ENCODE measurements at places on chromosomes 3 and 15.
A peak's percentile ranks its signal among the peaks of the same experiment; 100 is the strongest.

- DNase-seq = peak; percentile 17
Measured at GRCh38 chr15:29945943-29946596, 123.8 kb upstream of the TJP1 start.

- no peak for DNase-seq
Measured at GRCh38 chr3:118942195-118942594, 92.5 kb downstream of the IGSF11 start.

DNA sequence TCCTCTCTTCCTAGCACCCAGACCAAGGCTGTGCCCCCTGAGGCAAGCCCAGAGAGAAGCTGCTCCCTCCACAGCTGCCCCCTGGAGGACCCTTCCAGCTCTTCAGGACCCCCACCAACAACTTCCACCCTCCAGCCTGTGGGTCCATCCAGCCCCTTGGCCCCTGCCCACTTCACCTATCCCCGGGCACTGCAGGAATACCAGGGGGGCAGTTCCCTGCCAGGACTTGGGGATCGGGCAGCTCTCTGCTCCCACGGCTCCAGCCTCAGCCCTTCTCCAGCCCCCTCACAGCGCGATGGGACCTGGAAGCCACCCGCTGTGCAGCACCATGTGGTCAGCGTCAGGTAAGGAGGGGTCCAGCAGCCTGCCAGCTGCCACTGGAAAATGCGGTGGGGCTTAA is 5.6 kb downstream of the DISP2 start:
- DNase-seq = no peak

GRCh38 chr15:33369941-33370622 is 59.3 kb downstream of the RYR3 start:
- DNase-seq = no peak

DNA sequence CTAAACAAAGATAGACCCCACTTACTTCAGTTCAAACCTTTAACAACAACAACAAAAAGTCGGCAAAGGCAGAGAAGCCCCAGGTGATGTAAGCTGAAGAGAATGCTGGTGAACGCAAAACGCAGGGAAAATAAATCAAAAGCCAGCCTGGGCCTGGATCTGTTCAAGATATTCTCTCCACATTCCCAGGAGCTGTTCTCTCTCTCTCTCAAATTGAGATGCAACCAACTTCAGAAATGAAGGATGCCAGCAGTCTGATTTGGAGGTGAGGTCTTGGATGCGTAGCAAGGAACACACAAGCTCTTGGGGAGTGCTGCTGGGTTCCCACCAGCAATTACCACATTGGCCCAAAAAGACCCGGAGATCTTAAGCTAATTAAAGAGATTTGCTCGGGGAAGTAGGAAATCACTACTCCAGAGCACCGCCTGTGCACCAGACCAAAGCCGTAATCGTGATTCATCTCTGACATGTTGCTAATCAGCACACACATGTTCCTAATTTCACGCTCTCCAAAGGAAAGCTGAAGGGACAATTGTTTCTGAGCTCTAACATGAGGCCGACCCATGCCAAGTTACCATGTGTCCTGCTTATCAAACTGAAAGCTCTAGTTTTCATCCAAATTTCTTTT is 37.1 kb downstream of the IL17RD start:
- peak; percentile 14 for DNase-seq

DNA sequence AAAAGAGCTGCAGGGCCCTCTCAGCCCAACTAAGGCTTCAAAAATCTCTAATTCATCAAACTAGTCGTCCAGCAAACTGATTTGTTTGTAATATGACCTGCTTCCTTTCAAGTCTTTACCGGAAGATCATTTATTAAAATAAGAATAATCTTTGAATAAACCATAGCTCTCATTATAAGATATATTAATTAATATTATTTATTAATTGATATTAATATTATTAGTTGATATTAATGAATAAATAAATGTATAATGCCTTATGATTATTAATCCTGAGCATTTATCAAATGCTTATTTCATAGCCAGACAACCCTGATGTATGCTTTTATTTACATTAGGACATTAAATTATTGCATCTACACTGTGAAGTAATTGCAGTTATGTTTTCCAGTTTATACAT is 550.7 kb upstream of the ALCAM start:
- no peak for DNase-seq

DNA sequence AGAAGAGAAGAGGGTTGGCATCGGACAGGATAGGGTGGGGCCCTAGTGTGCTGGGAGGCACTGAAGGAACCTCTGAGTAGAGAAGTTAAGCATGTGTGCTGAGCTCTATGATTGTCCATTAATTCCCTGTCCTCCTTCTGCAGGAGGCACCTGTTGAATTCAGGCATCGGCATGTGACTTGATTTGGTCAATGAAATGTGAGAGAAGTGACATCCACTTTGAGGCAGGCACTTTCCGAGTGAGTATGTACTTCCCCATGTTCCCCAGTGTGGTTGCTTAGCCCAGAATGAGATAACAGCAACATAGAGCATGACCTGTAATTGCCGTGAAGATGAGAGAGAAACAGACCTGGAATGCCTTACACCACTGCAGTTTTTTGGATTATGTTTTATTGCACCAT is 224.8 kb downstream of the RPLP1 start:
- DNase-seq = no peak

DNA sequence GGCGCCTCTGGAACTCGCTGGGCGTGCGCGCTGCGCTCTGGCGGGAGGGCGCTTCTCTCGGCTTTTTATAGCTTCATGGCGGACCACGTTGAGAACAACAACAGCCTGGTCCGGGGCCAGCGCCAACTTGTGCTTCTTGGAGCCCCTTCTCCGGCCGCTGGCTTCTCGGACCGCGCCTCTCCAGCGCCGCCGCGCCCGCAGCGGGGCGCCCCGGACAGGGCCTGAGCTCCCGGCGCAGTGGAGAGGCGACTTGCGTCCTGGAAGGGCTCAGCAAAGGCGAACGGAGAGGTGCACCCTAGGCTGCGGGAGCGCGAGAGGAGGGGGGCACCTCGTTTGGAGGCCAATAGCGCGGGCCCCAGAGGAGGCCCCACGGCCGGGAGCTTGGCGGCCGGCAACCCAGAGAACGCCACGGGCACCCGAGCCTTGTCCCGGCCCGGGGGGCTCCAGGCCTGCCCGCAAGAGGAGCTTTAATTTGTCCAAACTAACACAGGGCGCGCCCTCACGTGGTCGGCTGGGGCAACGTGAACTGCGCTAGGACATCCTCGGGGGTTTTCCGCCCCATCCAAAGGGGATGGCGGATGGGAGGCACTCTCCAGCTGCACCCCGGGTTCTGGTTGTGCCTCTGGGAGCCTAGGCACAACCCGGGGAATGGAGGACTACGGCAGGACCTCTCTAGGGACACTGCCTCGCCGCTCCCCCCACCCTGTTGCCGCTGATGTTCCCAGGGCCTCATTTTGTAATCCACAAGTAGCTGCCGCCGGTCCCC is 37.8 kb downstream of the HMCES start:
- peak; percentile 88 for DNase-seq

DNA sequence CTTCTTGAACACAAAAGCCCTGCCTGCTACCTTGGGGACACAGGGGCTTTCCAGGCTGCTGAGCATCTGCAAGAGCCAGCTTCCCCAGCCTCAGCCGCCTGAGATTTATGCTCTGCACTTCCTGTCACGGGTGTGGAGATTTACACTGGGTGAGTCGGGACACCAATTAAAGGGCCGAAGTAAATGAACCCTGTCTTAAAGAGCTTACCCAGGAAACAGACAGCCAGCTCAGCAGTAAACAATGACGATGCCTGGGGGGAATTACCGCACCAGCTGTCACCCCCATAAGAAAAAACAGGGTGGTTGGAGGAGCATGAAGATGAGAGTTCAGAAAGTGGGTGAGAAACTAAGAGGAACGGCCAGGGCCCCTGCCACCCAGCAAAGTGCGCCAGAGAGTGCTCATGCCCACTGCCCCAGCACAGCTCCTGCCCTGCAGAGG is 37.5 kb upstream of the IQSEC1 start:
- DNase-seq = no peak

- peak; percentile 47 for DNase-seq
Measured at GRCh38 chr3:149771652-149772271, 19.5 kb upstream of the COMMD2 start.

DNA sequence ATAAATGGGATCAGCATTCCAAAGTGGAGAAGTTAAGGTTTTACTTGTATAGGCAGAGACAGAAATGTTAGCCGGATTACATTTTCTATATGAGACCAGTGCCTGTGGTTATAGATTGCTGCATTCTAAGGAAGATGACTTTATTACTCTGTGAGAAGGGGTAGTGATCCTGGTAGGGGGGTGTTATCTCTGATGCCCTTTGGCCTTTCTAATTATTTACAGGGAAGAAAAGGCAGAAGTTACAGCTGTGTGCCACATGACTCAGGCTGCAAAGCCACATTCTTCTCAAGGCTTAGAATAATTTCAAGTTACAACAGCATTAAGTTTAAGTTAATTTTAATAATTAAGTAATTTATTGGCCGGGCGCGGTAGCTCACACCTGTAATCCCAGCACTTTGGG is 2.2 kb upstream of the TMC3 start:
- no peak for DNase-seq

- no peak for DNase-seq
Measured at GRCh38 chr3:18035641-18036449, 293.4 kb upstream of the TBC1D5 start.

- peak; percentile 43 for DNase-seq
Measured at GRCh38 chr3:4703054-4703480, 209.9 kb downstream of the ITPR1 start.

GRCh38 chr3:71809321-71810026 is 24.5 kb upstream of the PROK2 start:
- no peak for DNase-seq

DNA sequence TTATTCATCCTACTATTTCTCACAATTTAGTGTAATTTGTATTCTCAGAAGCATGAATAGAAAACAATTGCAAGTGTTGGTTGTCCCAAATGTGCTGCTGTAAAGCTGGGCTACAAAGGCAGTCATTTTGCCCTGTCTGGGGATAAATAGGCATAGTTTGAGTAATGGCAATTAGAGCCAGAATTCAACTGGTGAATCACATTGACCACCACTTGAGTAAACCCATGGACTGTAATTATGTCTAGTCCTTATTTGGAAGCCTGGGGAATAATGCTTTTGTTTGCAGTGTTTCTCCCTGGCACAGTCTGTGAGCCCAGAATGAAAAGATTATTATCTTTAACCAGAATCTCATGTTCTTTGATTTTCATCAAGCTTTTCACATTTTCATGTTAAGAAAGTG is 30.5 kb upstream of the CHL1 start:
- no peak for DNase-seq

DNA sequence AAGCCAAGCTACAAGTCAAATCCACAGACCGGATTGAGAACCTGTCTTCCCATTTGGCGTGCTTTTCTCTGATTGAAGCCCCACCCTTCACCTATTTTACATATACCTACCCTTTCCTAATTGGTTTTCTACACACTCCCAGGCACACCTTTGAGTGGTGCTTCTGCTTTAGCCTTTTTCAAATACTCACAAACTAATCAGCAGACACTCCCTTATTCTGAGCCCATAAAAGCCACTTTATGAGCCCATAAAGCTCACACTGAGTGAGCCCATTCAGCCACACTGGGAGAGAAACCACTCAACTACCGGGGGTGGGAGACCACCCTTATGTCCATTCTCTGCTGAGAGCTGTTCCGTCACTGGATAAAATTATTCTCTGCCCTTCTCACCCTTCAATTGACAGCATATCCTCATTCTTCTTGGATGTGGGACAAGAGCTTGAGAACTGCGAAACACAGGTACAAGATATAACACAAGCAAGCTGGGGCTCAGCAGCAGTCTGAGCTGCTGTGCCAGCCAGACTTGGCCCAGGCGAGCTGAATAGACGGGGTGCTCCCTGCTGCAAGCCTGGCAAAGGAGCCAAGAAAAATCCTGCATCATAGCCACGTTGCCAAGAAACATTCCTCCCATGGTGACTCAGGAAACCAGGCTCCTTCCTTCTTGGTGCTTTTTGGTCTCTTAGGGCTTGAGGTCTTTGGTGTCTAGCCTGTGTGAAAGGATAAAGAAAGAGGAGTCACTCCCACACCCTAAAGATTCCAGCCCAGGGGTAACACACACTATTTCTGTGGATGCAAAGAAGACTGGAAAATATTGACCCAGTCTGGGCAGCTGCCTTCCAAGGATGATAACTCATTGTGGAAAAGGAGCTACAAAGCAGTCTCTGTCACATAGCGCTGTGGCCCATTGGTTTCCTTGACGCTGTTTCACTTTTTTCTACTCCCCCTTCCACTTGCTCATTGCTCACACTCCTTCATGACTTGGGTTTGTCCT is 609.7 kb downstream of the MCTP2 start:
- DNase-seq = peak; percentile 21

- DNase-seq = peak; percentile 22
Measured at GRCh38 chr3:74592359-74592758, 22.1 kb downstream of the CNTN3 start.

GRCh38 chr3:48788544-48789162 is 59.0 kb downstream of the PRKAR2A start:
- no peak for DNase-seq

DNA sequence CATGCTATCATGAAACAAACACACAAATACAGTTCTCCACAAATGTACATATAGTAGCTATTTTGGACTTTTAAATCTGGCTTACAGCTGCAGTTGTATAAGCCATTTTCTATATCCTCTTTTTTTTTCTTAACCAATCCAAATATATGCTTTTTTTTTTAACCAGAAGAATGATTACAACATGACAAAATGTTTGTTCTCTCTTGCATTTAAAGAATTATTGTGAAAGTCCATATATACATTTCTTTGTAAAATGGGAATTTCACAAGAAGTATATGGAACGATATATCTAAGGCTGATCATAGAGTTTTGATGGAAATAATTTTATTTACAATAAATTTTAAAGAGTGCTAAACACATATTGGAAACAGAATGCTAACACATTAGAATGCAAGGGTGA is 95.6 kb downstream of the CD200R1L start:
- DNase-seq = no peak

DNA sequence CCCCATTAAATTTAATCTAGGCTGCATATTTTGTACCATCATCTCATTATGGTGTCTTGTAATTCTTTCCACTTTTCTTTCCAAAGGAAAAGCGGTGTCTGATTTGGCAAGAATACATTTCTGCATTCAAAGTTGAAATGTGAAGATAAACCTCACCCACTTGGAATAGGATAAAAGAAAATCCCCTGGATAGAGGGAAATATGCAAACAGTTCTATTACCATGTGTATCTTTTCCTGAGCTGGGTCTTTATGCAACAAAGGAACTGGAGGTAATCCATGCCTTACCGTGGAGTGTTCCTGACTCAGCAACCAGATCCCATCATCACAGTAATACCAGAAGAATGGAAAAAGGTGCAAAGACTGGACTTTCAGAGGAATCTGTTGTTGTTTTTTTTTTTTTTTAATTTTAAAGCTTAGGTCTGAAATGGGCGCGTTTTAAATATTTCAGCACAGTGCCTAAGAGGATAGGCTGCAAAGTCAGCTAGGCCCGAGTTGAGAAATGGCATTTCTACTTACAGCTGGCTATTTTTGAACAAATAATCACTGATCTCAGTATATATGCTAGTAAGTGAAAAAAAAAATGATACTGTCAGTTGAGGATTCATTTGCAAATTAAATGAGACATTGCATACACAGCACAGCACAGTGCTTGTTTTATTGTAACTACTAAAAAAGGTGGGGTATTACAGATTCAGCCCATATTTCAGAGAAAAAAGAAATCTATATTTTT is 55.5 kb upstream of the ADAMTS9 start:
- no peak for DNase-seq

- no peak for DNase-seq
Measured at GRCh38 chr3:5195605-5196004, 8.1 kb downstream of the EDEM1 start.

- DNase-seq = no peak
Measured at GRCh38 chr15:101246391-101246790, 5.5 kb downstream of the CHSY1 start.

Measured in cardiac fibroblast (primary cell).